Activated CD4-positive, CD25-positive, alpha-beta regulatory T cell treated with anti-CD3 and anti-CD28 coated beads, Interleukin-2, amount 50 U/mL, for 24 hours (primary cell): ENCODE measurements at places on chromosomes 6 and 20.
A peak's percentile ranks its signal among the peaks of the same experiment; 100 is the strongest.

DNA sequence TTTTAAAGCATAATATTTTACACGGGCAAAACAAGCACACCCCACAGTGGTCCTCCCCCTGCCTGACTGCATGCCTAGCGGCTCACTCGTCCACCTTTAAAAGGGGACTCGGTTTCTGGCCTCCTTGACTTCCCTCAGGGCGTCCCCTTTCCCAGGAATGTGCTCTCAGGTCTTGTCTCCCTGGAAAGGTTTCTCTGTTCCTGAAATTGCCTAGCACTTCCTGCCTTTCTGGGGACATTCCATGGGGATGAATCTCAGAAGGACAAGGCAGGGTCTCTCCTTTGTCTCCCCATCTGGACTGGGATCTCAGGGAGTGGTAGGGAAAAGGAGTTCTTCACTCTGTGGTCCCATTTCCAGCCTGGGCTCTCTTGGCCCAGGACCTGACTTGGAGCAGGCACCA, 4.9 kb downstream of the TCF15 start:
- no peak for ATAC-seq

DNA sequence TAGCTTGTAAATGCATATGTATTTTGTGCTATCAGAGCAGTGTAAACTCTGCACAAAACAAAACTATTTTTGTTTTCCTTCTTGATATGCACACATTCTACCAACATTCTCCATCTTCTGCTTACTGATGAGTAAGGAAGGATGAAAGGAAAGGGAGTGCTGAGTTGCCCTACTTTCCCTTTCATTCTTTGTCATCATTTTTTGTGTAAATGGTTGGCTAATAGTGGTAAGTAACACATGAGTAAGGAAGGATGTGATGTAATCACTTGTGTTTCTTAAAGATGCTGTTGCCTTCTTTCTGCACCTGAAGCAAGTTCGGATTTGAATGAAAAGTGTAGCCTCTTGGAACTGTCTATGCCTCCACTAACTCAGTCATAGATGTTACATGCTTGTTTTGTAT, 4.6 kb upstream of the REV3L start:
- ATAC-seq: peak; percentile 55

GRCh38 chr6:153634416-153634815, 404.6 kb upstream of the OPRM1 start:
- no peak for ATAC-seq

DNA sequence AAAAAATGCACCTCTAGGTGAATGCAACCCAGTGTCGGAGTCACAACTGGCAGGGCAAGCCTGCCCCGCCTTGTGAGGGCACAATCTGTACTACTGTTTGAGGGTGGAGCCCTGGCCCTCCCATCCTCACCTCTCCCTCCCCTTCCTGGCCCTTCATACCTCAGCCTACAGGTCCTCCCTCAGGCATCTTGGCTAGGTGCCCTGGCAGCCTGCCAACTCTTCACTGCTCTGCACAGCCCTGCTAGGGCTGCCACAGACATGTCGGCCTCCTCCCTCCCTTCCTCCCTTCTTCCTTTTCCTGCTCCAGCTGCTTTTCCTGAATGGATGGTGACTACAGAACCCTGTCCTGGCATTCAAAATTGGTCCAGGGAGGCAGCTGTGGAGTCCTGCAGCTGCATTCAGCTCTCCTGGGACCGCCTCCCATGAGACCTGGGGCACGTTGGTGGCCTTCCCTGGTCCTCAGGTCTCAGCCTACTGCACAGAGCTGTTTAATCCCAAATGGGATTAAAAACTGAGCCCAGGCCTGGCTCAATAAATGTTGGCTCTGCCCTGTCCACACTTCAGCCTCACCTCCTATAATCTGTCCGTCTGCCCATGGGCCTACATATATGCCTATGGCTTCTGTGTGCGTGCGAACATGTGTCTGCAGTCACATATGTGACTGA, 52.7 kb downstream of the CDH22 start:
- no peak for ATAC-seq

DNA sequence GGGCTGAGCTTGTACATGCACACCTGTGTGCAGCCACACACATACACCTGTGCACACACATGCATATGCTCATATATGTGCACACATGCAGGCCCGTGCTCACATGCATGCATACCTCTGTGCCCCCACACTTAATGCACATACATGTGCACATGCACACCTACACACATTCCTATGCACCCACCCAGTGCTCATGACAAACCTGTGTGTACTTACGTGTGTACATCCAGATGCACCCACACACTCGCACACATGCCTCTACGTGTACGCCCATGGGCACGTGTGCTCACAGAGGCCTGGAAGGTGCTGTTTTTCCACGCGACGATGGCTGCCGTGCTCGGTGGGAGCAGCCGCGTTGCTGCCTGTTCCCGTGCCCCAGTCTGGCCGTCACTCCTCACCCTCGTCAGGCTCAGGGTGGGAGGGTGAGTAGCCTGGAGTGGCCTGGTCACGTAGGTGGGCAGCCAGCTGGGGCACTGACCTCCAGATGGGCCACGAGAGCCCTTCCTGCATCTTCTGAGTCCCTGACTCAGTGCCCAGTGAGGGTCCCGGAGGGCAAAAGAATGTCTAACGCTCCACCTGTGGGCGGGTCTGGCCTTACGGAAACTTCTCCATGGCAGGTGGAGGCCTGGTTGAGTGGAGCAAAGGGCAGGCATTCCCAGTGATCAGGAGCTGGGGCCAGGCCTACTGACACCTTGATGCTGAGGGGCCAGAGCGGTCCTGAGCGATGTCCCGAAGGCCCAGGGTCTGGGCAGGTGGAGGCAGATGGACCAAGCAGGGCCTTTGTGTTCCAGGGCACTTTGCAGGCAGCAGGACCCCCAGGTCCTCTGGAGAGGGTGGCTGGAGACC, 8.0 kb upstream of the GATA5 start:
- ATAC-seq: no peak

- no peak for ATAC-seq
These were observed 3.1 kb downstream of the LY6G6D start for GRCh38 chr6:31718265-31718664.

GRCh38 chr6:158322724-158323560, 10.7 kb downstream of the TULP4 start:
- peak; percentile 90 for ATAC-seq

- no peak for ATAC-seq
These were observed 217.3 kb downstream of the ATXN1 start for GRCh38 chr6:16544006-16544405.

GRCh38 chr6:144012534-144012933, 4.5 kb upstream of the PLAGL1 start:
- no peak for ATAC-seq

DNA sequence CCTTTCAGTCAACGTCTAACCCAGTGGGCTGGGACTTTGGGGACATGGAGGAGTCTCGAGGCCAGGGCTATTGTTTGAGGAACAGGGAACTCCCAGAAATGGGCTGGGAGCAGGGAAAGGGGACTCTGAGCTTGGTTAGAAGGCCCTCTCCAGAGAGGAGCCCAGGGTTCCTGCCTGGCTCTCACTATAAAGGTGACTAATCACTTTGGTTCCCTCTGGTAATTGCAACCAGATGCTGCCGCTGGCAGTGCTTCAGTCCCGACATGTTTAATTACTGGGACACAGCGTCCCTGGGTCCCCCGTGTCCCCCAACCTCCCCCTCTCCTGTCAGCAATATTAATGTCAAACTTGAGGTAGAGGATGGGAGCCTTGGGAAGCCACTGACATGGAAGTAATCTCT, 5.0 kb upstream of the GDF5 start:
- no peak for ATAC-seq

DNA sequence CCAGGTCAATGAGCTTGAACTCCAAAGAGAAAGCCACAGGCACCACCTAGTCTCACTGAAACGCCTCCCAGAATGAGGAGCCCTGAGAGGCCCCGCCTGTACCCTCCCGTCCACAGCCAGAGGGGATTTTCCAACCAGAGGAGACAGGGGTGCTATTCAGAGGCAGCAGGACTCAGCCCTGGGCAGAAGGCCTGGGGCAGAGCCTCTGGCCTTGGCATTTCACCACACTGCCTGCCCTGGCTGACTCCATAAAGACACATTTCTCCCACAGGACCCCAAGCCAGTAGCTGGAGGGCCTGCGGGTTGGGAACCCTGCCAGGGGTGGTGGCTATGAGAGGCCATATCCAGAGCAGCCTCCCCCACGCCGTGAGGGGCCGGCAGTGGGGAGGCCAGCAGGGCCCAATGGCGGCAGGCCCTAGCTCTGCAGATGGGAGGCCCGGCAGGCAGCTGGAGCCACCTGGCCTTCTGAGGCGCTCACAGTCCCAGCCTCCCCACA, 159.3 kb downstream of the PREX1 start:
- ATAC-seq: no peak

DNA sequence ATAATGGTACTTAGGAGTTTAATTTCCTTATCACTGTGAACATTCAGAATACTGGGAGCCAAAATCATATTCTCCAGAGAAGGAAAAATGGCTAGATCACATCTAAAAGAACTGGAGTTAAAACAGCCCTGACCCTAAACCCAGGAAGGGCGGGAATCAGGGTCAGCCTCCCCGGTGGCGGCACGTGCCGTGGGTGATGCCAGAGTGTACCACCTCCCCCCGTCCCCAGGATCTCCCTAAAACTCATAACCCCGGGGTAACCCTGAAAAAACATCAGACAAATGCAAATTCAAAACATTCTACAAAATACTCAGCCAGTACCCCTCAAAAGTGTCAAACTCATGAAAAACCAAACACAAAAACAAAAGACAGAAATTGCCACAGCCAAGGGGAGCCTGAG, 148.3 kb downstream of the DLL1 start:
- no peak for ATAC-seq

DNA sequence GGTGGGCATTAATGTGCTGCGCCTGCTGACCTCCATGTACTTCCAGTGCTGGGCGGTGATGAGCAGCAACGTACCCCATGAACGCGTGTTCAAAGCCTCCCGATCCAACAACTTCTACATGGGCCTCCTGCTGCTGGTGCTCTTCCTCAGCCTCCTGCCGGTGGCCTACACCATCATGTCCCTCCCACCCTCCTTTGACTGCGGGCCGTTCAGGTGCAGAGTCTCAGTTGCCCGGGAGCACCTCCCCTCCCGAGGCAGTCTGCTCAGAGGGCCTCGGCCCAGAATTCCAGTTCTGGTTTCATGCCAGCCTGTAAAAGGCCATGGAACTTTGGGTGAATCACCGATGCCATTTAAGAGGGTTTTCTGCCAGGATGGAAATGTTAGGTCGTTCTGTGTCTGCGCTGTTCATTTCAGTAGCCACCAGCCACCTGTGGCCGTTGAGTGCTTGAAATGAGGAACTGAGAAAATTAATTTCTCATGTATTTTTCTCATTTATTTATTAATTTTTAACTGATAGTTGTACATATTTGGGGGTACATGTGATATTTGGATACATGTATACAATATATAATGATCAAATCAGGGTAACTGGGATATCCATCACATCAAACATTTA, 35.2 kb upstream of the NOP56 start:
- no peak for ATAC-seq

DNA sequence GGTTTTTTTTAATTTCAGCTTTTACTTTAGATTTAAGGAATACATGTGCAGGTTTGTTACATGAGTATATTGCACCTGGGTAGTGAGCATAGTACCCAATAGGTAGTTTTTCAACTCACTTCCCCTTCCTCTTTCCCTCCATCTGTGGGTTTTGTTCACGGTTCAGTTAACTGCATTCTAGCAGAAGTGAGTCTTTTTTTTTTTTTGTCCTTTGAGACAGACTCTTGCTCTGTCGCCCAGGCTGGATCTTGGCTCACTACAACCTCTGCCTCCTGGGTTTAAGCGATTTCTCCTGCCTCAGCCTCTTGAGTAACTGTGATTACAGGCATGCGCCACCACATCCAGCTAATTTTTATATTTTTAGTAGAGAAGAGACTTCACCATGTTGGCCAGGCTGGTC, 8.7 kb downstream of the UBR2 start:
- no peak for ATAC-seq

DNA sequence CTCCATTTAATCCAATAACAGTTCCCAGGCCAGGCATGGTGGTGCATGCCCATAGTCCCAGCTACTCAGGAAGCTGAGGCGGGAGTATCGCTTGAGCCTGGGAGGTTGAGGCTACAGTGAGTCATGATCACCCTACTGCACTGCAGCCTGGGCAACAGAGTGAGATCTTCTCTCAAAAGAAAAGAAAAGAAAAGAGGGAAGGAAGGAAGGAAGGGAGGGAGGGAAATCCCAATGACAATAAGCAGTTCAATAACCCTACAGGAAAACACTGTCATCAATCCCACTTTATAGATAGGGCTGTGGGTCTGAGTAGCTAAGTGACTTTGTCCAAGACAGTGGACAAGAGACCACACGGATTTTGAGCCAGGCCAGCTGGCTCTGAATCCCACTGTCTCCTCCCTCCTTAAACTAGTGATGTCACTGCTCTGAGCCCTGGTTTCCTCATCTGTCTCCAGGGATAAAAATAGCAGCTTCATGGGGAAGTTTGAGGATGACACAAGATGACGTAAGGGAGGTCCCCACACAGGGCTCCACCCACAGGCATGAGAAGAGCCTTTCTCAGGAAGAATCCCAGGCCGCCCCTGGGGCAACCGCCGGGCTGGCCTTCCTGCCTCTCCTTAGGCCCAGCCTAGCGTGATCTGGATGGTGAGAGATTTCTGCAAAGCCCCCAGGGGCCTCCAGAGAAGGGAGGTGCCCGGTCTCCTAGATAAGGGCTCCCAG, 7.2 kb upstream of the TRIB3 start:
- no peak for ATAC-seq
